Nasal cavity respiratory epithelium epithelial cell of viscerocranial mucosa (primary cell): ENCODE measurements at places on chromosomes 12 and 14. TPM values are rescaled to one million over a fixed set of nuclear protein-coding genes. Genes with fewer than 3 reads are reported as not detected.

Gene TMEM229B
- 0.68 and 4.8 TPM in 2 replicates for total RNA-seq

Gene GALNT9
- total RNA-seq = not detected in 2 replicates

Gene ANG
- 1.7 and 2.6 TPM in 2 replicates for total RNA-seq

Gene IL26
- total RNA-seq = not detected in 2 replicates

Gene HOXC6
- total RNA-seq = not detected in 2 replicates

Gene GZMB
- not detected in 2 replicates for total RNA-seq

Gene TTC6
- 0.34 and 1.9 TPM in 2 replicates for total RNA-seq

Gene KCNH3
- total RNA-seq = under 0.01 TPM in 1 of 2 replicates, not detected in the other

Gene ALG10
- 9.0 and 9.6 TPM in 2 replicates for total RNA-seq

Gene KERA
- not detected in 2 replicates for total RNA-seq

Gene UBE3B
- total RNA-seq = 34.5 and 61.5 TPM in 2 replicates

Gene OSBPL8
- total RNA-seq = 100 and 216 TPM in 2 replicates

Gene ANKRD33
- not detected in 2 replicates for total RNA-seq

Gene IFI27
- total RNA-seq = 41.1 and 53.0 TPM in 2 replicates

Gene IL31
- total RNA-seq = not detected in 2 replicates

Gene OR4K2
- total RNA-seq = not detected in 2 replicates

Gene FGF23
- total RNA-seq = not detected in 2 replicates

Gene NTN4
- 73.8 and 160 TPM in 2 replicates for total RNA-seq

Gene AQP2
- not detected in 2 replicates for total RNA-seq

Gene SERPINA5
- not detected in 2 replicates for total RNA-seq

Gene CRIP2
- total RNA-seq = 2.1 and 21.8 TPM in 2 replicates

Gene GPRC5D
- total RNA-seq = not detected in 2 replicates

Gene CTSG
- not detected in 2 replicates for total RNA-seq

Gene CD163
- total RNA-seq = not detected in 2 replicates

Gene POTEM
- not detected in 2 replicates for total RNA-seq

Gene KRT72
- total RNA-seq = not detected in 2 replicates

Gene ERGIC2
- total RNA-seq = 51.6 and 68.2 TPM in 2 replicates

Gene B4GALNT3
- 4.7 and 22.9 TPM in 2 replicates for total RNA-seq

Gene LRP6
- 30.1 and 36.3 TPM in 2 replicates for total RNA-seq

Gene RABGGTA
- total RNA-seq = 46.8 and 54.6 TPM in 2 replicates

Gene CCDC38
- under 0.01 TPM in 1 of 2 replicates, not detected in the other for total RNA-seq

Gene LPCAT3
- total RNA-seq = 10.6 and 21.0 TPM in 2 replicates

Gene GZMH
- total RNA-seq = not detected in 2 replicates

Gene SMCO3
- not detected in 2 replicates for total RNA-seq

Gene RD3L
- total RNA-seq = not detected in 2 replicates

Gene KRT79
- under 0.01 and 0.07 TPM in 2 replicates for total RNA-seq
